H7 (cell line): ENCODE measurements at places on chromosomes 13 and 19.

- DNase-seq = no peak
Measured at GRCh38 chr13:32497589-32497988, 41.0 kb downstream of the N4BP2L2 start.

DNA sequence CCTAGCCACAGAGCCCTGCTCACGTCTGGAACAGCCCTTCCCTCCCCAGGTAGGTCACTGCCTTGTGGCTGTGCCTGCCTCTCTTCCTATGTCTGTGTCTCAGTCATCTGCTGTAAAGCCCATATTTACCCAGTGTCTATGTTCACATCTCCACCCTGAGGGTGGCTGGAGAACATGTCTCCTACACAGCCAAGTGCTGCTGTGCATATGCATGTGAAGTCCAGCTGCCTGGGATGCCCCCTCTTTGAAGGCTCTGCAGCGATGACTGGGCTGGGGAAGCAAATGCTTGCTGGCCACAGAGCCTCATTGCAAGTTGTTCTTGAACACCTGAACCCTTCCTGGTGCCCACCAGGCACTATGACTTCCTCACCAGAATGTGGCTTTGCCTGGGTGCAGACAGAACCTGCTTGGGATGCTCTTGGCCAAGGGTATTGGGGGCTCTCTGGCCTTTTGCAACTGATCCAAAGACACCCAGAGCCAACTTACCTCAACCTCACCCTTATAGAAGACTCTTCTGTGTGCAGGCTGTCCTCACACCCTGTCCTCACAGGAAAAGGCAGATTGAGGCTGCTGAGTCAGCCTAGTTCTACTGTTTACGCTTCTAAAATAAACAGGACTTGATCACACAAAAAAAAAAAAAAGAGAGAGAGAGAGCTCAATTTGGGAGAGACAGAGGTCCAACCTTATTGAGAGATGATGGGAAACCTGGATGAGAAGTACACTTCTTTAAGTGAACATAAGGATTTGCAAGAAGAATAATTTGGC, 26.5 kb downstream of the MRPL57 start:
- no peak for DNase-seq

- no peak for DNase-seq
Measured at GRCh38 chr13:40316301-40316700, 350.1 kb downstream of the FOXO1 start.

DNA sequence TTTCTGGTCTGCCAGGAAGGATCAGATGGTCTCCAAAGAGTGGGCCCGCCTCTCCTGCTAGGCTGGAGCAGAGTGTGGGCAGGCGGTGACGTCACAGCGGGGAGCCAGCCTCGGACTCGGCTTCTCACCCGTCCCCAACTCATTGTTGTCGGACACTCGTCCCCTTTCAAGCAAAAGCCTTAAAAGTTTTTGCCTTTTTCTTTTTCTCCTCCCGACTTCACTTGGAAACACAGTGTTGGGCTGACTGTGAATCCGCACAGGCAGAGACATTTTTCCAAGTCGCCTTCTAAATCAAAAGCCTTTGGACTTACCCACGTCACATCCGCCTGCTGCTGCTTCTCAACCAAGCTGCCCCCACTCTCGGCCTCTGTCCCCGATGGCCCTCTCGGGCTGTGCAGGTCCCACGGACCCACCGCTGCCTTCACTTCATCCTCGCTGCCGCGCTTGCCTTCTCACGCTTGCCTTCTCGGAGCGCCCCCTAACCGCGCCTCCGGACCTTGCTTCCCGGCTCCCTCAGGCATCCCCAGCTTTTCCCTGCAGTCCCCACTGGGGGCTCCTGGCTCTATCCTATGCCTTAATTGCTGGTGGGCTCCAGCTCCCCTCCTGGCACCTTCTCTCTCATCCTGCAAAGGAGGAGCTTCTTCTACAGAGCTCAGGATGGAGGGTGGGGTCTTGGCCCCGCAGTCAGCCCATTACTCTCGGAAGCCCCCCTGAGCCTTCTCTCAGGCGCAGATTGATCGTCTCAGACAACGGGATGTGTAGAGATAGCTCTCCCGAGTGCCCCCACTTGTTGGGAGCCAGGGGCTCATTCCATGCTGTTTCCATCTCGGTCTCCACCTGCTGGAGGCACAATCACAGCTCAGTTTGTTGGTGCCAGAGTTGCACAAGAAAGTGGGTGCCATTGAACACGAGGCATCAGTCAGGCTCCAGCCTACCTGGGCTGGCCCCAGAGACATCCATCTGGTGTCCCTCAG, 3.9 kb upstream of the ZNF135 start:
- peak; percentile 81 for DNase-seq

- no peak for DNase-seq
Measured at GRCh38 chr13:40480915-40481516, 185.4 kb downstream of the FOXO1 start.

- DNase-seq = no peak
Measured at GRCh38 chr13:28411831-28412353, 83.0 kb downstream of the FLT1 start.

DNA sequence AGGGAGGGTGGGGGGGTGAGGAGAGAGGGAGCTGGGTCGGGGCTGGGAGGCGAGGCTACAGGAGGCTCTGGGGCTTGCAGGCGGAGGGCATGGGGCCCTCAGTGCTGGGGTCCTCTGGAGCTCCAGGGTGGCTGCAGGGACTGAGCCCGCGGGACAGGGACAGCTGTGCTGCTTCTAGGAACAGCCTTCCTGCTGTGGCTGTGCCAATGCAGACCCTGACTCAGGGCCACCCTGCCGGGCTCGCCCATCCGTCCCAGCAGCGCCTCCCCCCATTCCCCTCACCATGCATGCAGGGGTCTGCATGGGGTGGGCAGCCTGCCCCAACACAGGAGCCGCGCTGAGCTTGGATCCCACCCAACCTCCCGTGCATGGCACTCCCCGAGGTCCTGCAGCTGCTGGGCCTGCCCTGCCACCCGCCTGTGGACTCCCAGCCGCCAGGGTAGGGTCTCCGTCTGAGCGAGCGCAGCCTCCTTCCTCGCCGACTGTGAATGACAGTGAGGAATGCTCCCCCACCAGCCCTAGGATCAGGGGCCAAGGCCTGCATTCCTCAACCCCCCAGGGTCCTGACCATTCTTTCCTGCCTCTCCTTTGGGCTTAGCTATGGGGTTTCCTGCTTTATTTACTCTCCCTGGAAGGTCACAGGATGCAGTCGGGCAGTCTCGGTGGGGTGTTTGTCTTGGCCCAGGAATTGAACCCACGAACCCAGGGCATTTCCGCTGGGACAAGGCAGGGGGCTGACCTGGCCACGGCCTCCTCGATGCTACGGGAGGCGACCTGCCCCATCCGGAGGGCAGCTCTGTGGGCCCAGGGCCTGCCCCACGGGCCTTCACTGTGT, 23.4 kb downstream of the CEBPG start:
- DNase-seq = peak; percentile 94

DNA sequence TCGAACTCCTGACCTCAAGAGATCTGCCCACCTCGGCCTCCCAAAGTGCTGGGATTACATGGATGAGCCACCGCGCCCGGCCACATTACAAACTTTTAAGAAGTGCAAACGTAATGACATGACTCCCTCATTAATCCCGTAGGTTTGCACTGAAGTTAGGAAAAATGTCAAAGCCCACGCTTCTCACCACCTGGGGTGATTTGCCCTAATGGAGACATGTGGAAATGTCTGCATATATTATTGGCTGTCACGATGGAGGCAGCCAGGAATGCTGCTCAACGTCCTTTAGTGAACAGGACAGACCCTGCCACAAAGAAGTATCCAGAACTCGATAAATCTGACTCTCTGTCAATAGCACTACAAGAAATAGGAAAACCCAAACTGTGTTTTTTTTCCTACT, 21.0 kb downstream of the NLRP9 start:
- no peak for DNase-seq

DNA sequence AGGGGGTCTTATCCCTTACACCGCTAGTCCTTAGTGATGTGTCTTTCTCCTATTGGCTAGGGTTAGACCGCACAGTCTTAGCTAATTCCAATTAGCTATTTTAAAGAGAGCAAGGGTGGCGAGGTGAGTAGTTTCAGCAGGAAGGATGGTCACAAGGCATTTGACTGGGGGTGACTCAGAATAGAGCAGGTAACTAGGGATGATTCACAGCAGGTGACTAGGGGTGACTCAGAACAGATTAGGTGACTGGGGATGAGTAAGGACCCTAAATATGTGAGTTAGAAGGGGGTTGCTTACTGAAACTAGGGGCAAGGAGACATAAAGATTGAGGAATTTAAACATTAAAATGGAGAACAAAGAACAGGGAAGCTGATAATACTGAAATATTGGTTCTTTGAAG, 64.3 kb downstream of the ZNF66 start:
- DNase-seq = no peak

- peak; percentile 44 for DNase-seq
Measured at GRCh38 chr13:113115363-113116205, 7.0 kb upstream of the F10 start.

DNA sequence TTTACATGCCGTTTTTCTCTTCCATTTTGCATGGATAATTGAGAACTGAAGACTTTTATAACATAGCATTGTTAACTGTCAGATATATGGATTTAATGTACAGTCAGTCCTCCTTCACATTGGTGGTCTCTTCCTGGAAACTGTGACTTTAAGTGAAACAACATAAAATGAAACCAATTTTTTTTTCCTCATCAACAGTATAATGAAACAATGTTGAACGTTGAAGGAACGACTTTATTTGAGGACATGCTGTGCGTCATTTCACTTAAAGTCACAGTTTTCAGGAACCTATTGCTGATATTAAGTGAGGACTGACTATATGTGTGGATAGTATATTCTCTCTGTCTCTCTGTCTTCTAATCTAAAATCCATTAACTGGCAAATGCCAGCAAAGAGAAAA, 54.8 kb downstream of the COG3 start:
- DNase-seq = no peak

GRCh38 chr13:26021956-26022355, 29.9 kb downstream of the SHISA2 start:
- no peak for DNase-seq

DNA sequence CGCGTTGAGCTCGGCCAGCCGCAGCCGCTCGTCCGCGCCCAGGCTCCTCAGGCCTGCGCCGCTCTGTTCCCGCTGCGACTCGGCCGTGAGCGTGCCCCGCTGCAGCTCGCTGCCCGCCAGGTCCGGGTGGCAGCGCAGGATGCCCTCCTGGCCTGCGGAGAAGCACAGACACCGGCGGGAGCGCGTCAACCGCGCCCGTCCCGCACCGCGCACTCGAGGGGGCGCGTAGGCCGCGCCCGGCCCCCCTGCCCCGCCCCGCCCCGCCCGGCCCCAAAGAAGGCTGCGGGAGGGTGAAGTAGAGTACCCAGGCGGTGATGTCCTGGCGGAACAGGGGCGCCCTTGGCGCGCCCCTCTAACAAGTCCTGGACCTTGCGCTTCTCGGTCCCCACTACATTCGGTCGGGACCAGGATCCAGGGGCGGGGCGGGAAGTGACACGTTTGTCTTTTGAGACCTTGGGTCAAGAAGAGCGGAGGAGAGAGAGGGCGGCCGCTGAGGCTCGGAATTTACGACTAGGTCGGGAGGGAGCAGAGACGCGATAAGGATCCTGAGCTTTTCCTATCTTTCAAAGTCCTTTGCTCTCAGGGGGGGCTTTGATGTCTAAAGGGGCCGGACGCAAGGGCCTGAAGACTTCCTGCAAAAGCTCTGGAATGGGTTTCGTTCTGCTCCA, 9.3 kb upstream of the CDX2 start:
- peak; percentile 72 for DNase-seq

DNA sequence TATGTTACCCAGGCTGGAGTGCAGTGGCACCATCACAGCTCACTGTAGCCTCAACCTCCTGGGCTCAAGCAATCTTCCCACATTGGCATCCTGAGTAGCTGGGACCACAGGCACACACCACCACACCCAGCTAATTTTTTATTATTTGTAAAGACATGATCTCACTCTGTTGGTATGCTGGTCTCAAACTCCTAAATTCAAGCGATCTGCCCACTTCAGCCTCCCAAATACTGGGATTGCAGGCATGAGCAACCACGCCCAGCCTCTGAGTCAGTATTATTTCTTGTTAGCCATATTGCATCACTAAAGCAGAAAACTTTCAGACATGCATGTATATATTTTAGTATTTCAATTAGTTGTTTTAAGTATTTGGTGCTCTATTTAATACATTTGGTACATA, 376.4 kb downstream of the GPC6 start:
- DNase-seq = no peak

- no peak for DNase-seq
Measured at GRCh38 chr13:66076417-66076816, 1153.7 kb downstream of the PCDH9 start.

GRCh38 chr19:30283556-30283955, 88.6 kb upstream of the ZNF536 start:
- no peak for DNase-seq

DNA sequence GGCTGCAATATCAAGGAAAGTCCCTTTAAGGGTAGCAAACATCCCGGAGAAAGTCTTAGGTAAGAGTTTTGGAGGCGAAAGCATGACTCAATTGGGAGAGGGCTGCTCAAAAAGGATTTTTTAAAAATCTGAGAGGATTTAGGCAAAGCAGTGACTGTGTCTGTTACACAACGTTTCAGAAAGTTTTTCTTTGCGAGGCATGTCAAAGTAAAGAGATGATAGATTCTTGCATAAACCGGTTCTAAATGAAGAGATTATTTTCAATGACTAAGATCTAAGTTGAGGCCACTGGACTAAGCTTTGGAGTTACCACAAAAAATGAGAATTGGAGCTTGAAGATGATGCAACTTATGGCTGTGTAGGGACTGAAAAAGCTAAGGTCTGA, 43.7 kb upstream of the ENOX1 start:
- no peak for DNase-seq

DNA sequence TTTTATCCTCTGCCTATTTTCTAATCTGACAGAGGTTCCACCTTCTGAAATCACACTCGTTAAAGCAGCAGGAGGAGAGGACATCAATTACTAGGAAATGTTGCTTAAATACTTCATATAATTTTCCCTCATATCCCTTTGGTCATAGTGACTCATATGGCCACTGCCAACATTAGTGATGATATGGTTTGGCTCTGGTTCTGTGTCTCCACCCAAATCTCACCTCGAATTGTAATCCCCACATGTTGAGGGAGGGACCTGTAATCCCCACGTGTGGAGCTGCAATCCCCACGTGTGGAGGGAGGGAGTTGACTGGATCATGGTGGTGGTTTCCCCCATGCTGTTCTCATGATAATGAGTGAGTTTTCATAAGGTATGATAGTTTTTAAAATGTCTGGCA, 618.4 kb upstream of the SLITRK5 start:
- no peak for DNase-seq

GRCh38 chr13:52739468-52740071, at the start of gene CNMD:
Gene CNMD, minus strand, starts transcription at chr13:52739820. Its CDS starts 119 bp downstream, at chr13:52739701.
- DNase-seq = peak; percentile 74

GRCh38 chr13:21910546-21910945, 239.7 kb downstream of the FGF9 start:
- DNase-seq = no peak
